Hindlimb muscle (tissue), 1 donor: ENCODE measurements at places on chromosomes 6 and 20.
A peak's percentile ranks its signal among the peaks of the same experiment; 100 is the strongest.

GRCh38 chr6:138572167-138572875 is 73.0 kb upstream of the NHSL1 start:
- peak; percentile 80 for DNase-seq

- DNase-seq, result no peak
These were observed 502.0 kb downstream of the BMP2 start for GRCh38 chr20:7269452-7269851.

DNA sequence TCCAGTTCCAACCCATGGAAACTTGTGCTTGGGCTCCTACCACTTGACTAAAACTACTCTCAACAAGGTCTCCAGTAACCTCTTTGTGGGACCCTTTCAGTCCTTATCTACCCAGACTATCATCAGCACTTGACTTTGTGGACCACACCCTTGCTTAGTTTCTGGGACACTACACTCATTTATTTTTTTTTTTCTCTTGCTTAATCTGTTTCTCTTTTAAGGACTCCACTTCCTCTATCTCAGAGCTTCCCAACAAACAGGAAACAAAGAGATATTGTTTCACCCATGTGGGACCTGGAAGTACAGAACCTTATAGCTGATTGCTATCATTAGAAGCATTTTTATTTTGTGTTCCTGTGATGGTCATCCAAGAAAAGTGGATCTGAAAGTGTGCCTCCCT is 28.8 kb upstream of the ME1 start:
- no peak for DNase-seq

DNA sequence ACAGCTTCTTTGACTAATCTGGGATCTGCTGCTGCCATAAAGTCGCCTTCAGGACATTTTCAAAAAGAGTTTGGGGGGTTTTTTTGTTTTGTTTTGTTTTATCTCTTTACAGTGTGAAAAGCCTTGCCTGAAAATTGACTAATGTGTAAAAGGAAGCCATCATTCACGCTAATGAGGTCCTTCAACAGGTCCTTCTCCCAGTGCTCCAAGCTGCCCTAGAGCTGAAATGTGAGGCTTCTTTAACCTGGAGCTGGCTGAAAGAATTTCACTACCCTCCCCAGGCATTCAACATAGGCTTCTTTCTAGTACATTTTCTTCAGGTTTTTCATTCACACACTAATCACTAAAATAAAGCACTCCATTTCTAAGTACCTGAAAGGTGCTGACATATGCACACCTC is 145.1 kb upstream of the PRDM1 start:
- DNase-seq, result no peak

DNA sequence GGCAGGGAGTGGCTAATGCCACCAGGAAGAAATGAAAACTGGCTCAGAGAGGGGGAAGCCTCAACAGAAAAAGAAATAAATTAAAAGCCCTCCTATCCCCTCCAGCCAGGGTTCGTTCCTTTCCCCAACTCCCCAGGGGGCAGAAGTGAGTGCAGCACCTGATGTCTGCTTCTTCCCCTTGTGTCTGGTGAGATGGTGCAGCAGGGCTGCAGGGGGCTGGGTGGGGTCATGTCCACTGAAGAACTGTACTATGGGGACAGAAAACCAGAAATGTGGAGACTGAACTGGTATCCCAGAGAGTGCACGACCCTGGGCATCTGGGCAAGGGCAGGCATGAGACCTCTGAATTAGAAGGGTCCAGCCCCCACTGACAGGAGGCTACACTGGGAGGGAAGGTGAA is 4.0 kb downstream of the EGFL8 start:
- DNase-seq, result no peak

GRCh38 chr6:74451953-74452352 is 753.9 kb downstream of the COL12A1 start:
- no peak for DNase-seq

DNA sequence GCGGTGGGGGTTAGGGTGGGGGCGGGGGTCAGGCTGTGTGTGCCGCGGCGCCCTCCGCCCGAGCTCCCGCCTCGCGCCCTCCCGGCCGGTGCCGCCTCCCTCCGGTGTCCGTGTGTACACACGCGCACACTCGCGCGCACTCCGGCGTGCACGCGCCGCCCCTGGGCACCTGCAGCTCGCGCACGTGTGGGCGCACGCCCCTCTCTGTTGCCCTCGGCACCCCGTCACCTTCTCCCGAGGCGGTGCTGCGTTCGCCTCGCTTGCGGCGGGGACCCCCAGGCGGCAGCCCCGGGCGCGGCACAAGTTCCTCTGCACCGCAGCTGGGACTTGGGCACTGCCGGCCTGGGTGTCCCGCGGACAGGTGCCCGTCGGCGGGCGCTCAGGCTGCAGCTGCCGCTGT is 525 bp downstream of the MACROD2 start:
- DNase-seq, result peak; percentile 33

- DNase-seq, result no peak
These were observed 16.2 kb upstream of the BEND6 start for GRCh38 chr6:56938649-56939191.

DNA sequence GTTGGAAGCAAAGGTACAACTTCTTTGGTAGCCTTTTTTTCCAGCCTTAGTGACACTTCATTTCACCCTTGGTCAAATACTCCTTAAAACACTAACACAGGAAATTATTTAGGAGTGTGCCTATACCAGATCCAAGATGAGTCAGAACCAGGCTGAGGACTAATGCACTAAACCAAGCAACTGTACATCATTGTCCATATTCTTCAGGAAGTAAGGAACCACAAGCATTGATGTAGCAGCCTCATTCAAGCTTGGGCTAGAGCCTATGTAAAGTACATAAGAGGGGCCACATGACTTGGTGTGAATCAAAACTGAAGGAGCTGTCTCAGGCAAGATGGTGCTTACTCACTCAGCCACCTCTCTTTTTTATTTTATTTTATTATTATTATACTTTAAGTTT is 20.7 kb upstream of the ADGB start:
- no peak for DNase-seq

DNA sequence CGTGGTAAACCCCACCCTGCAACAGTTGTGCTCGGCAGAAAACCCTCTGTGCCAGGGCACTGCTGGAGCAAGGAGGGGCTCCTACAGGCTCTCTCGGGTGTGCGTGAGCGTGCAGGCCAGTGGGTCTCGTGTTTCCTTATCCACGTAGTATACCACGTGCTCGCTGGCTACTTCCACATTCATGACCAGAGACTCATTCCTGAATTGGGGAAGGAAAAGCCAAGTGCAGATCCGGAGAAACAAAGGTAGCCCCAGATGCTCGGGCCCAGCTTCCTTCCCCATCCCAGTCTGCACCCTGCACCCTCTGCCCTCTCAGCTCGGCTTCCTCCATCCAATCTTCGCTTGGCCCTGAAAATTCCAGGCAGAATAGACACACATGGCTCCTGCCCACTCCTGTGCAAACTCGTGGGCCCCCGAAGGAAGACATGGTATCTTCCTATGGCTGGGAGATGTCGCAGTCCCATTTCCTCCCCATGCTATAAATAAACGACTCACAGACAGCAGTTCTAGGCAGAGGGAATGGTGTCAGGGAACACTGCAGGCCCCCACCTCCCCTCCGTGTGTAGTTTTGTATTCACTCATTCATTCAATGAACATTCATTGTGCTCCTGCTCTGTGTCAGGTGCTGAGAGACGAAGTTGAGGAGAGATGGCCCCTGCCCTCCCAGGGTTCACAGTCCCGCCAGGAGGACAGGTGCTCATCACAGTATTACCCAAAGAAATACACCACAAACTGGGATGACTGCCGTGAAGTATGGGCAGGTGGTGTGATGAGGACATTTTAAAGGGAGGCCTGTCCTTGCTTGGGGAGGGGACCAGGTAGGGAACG is 29.6 kb downstream of the NPEPL1 start:
- DNase-seq, result no peak

- peak; percentile 59 for DNase-seq
These were observed 4.1 kb downstream of the TTBK1 start for GRCh38 chr6:43247114-43247999.

DNA sequence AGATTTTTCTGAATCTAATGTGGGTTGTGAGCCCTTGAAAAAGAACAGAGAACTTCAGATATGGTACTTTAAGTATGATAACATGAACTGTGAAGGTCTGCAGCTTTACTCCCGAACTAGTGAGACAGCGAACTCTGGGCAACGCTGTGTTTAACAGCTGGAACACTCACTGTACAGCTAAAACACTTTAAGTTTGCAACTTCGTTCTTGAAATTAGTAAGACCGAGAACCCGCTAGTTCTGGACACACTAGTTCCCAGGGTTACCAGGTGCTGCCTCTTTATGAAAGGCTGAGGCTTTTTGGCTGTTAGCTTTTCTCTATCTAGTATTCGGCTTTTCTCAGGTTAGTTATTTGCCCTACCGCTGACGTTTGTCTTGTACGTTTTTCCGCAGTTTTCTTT is 52.9 kb downstream of the RIOK1 start:
- no peak for DNase-seq

DNA sequence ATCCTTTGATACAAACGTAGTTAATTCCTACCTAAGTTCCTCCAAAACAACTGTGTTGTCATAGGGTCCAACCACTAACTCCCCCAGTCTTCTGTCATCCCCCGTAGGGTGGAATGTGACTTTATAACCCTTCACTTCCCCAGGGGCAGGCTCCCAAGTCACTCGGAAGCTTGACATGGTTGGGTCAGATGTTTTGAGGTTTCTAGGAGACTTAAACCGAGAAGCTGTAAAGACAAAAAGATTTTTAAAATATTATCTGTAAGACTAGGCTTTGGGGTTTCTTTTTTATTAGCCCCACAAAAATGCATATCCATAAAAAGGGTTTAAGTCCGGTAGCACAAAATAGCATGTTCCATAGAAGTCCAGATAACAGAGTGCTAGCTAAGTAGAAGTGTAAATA is 50.2 kb downstream of the COL12A1 start:
- no peak for DNase-seq

- DNase-seq, result peak; percentile 70
These were observed 18.0 kb downstream of the PRPH2 start for GRCh38 chr6:42704251-42704936.

- no peak for DNase-seq
These were observed 219.1 kb upstream of the STXBP5 start for GRCh38 chr6:146985111-146985510.

GRCh38 chr20:52937591-52938100 is 34.5 kb upstream of the TSHZ2 start:
- no peak for DNase-seq

DNA sequence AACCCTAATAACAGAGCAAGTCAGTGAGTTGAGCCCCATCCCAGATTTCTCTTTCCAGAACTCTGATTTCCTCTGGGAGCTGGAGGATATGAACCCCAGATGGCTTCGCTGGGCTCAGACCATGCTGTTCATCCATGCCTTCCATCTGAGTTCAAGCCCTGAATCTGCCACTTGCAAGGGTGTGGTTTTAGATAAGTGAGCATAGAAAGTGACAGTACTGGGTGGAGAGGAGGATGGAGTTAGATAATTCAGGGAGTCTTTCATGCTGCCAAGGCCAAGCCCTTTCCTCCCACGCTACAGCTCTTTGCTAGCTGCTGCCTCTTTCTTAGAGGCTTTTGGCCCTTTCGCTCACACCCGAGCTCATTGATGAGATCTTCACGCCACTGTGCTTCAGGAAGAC is 57.2 kb upstream of the MAFB start:
- no peak for DNase-seq
